ENCODE measurements at places on chromosomes 1 and 21.
A peak's percentile ranks its signal among the peaks of the same experiment; 100 is the strongest.

DNA sequence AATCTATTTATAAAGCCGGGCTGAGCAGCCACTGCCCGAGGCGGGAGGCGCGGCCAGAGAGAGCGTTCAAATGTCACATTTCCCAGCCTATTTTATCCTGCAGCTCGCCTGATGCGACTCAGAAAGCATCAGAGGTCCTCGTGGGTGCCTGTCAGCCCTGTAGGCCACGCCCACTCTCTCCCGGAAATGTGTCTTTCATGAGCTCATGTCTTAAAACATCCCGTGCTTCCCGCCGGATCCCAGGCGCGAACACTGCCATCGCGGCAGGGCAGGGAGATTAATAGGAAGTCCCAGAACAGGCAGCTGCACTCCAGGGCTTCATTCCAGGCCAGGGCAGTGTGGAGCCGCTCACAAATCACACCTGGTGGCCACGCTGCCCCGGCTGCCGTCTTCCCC is 117.5 kb downstream of the PRDM16 start:
- DNase-seq, result peak; percentile 93

DNA sequence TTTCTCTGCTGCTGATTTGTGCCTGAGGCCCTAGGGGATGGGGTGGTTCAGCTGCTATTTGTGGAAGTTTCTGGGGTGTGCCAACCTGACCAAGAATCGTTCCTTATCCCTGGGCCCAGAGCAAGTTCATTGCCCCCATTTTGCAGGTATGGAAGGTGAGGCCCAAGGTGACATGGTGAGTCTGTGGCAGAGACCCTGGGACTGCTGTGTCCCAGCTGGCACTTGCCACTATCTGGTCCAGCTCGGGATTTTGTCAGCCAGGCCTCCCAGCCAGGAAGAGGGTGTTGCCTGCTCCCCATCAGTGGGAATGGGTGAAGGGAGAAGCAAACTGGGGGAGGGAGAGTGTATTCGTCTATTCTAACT is 18.9 kb upstream of the LRP8 start:
- no peak for DNase-seq

DNA sequence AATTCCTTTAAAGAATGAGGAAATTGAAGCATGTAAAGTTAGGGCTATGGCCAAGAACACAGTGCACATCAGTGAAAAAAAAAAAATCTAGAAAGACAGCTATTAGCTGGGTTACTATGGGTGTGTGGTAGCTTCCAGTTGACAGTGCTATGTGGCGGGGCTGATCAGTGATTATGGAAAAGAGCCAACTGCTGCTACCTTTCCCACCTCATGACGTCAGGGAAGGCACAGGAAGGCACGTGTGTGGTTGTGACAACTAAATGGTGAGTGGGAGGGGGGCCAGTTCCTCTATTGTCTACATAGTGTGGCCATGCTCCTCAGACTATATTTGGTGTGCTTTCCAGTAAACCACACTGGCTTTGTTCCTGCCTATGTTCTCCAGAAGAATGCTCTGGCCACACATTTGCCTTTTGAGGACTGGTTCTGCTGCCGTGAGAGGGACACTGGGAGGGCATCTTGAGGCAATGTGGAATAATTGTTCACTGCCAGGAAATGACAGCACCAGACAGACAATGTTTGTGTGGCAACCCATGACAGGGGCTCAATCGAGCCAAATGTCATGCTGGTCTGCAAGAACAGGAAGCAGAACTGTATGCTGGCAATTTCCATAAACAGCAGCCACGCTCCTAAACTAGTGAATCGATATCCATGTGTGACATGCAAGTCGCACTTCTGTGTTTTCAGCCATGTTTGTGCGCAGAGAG is 3.0 kb upstream of the SDE2 start:
- DNase-seq, result peak; percentile 68

GRCh38 chr1:97350662-97351061 is 570.2 kb downstream of the DPYD start:
- DNase-seq, result no peak

GRCh38 chr21:34795175-34795547 is 126.4 kb downstream of the CLIC6 start:
- no peak for DNase-seq

DNA sequence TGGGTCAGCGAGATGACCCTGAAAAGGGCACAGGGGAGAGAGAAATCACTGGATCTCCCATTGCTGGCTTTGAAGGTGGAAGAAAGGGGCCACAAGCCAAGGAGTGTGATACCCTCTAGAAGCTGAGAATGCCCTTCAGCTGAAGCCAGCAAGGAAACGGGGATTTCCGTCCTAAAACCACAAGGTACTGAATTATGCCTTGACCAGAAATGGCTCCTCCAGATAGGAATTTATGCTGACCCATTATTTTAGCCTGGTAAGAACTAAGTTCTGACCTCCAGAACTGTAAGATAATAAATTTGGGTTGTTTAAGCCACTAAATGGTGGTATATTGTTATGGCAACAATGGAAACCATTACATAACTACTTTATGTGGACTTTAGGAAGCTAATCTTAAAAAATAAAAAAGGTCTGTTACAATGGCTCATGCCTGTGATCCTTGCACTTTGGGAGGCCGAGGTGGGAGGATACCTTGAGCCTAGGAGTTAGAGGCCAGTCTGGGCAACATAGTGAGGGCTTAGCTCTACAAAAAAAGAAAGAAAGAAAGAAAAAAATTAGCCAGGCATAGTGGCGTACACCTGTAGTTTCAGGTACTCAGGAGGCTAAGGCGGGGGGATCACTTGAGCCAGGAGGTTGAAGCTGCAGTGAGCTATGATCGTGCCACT is 3.6 kb upstream of the H6PD start:
- DNase-seq, result no peak

GRCh38 chr21:42370894-42371654 is 4.7 kb upstream of the TFF1 start:
- no peak for DNase-seq

- DNase-seq, result no peak
These were observed 125.0 kb upstream of the HOOK1 start for GRCh38 chr1:59689730-59690129.

DNA sequence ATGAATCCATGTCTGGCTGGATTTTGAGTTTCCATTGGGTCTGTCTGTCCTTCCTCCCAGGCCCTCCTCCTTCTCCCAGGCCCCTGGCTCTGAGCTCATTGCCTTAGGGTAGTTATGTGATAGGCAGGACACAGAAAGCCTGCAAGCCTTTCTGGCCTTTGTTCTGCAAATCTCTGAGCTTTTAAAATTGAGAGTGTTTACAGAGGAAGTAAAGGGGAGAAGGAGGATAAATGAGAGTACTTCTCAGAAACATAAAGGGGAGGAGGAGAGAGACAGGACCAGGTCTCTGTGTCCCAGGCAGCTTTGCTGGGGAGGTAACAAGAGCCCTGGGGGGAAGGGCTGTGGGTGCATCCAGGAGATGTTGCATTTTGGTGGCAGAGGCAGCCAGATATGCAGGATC is 126.7 kb downstream of the FOXD2 start:
- no peak for DNase-seq

GRCh38 chr1:43995984-43996732 is 4.8 kb downstream of the CCDC24 start:
- DNase-seq, result no peak

DNA sequence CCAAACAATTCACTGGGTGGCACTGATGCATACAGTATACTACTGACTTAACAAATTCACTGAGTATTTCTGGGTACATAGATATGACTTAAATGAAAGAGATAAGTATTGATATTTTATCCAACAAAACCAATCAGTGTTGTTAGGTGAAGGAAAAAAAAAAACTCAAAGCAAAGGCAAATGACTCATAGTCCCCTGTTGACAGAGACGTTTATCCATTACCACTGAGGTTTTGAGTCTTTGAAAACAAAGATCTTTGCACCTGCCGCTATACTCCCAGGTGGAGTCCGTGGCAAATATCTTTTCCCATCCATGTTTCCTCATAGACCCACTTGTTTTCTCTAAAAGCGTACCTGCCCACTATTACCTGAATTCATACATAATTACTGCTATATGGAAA is 18.4 kb downstream of the DYNLT5 start:
- no peak for DNase-seq

GRCh38 chr1:115168026-115168425 is 78.7 kb upstream of the TSPAN2 start:
- no peak for DNase-seq

DNA sequence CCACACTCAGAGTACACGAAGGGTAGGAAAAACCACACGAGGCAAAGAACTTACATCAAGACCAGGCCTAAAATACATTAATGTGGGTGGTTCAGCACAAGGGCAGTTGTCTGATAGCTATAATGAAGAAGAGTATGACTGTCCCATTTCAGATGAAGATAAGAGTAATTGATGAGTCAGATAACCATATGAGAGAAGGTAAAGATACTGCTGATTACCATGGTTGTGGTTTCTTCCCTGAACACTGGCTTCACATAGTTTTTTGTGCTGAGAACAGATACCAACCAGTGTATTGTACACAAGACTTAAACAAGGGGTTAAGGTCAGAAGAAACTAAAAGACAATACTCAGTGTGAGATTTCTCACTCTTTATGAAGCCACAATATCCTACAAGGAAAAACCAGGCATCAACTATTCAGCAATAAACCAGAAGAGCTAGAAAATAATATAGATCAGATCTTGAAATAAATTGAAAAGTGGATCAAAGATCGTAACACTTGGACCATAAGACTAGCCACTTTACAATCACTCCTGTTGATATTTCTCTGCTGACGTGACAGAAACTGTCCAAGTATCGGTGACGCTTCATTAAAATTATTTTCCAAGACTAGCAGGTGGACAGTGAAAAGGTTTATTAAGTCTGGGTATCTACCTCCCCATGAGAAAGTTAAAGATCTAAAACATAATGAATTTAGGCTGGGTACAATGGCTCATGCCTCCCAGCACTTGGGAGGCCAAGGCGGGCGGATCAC is 28.6 kb downstream of the PUM1 start:
- DNase-seq, result no peak

GRCh38 chr1:183569141-183569540 is 21.1 kb downstream of the NCF2 start:
- DNase-seq, result no peak

DNA sequence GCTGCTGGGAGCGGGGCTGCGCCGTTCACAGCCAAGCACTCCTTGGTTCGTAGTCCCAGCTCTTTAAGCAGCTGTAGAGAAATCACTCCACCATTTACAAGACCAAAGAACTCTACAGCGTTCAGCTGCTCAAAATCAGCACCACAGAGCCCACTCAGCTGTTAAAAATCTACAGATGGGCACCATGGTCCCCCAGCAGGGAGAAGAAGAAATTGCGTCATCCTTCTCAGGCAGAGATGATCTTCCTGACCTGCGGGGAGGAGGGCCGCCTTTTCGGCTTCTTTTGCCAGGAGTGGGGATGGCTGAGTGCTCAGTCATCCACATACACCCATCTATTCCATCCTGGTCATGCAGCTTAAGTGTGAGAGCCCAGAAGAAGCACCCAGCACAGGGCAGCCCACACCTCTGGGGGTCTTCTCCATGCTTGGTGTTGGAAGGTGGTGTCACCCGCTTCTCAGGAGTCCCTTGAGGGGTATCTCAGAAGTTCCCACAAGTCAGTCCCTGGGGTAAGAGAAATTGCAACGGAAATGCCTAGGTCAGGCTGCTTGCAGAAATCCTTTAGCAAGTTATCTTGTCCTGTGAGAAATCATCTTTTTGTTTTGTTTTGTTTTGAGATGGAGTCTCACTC is 163.8 kb downstream of the NPHP4 start:
- DNase-seq, result peak; percentile 0

DNA sequence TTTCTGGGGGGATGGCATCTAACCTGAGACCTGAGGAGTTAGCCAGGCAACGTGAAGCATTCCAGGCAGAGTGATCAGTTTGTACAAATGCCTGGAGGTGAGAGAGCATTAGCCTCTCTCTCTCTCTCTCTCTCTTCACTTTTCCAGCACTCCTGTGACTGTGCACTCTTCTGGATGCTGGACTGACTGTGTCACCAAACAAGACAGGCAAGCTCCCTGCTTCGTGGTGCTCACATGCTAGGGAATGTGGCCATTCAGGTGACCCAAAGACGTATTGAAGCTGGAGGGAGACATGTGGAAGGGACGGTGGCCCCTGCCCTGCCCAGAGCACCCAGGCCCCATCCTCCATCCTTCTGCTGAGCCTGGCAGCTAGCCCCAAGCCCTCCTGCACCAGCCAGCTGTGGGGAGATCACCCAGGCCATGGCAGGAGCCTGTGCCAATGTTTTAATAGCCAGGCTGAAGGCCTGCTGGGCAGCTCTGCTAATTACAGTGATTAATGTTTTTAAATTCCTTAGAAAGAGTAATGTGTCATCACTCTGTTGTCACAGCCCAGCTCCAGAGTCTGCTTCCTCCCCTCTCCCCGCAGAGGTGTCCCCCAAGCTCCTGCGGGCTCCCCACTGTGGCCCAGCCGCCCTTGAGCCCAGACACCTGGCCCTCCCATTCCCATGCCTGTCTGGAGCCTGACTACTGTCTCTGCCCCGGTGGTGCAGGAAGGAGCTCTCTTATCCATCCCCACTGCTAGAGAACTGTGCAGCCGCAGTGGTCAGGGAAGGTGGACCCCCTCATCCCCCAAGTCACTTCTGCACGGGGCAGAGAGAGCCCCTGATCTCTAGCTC is 48.9 kb downstream of the UBIAD1 start:
- no peak for DNase-seq

- no peak for DNase-seq
These were observed 25.0 kb downstream of the PRMT2 start for GRCh38 chr21:46660505-46660904.

DNA sequence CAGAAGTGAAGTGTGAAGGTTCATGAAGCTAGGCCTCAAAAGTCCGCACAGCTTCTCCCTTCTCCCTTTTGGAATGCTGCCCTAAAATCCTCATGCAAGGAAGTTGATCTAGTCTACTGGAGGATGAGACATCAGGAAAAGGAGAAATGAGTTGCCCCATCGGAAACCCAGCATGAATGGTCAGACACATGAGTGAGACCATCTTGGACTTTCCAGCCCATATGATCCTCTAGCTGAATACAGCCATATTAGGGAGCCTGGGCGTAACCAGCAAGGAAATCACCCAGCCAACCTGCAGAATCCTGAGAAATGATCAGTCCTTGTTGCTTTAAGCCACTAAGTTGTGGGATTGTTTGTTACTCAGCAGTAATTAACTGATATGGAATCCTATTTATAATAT is 12.5 kb downstream of the DBT start:
- DNase-seq, result no peak

- DNase-seq, result no peak
These were observed 28.0 kb upstream of the NRDC start for GRCh38 chr1:51906306-51907078.

GRCh38 chr1:182384387-182384960 is 7.1 kb downstream of the GLUL start:
- peak; percentile 43 for DNase-seq

DNA sequence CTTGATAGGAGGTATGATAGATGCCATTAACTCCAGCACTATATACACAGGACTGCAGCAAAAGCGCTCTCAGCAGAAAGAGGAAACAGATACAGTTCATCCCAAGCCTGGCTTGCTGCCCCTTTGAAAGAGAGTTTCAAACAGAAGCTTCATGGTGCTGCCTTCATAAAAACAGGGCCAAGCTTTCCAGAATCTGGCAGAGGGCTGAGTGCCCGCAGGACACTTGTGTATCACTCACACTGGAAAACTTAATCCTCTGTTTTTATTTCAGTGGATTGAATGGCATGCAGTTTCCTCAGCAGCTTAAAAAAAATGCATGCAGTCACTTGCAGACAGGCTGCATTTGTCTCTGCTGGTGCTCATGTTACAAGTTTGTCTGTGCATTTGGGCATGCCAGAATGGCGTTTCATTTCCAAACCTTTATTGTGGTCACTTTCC is 40.4 kb downstream of the KCNJ15 start:
- no peak for DNase-seq
